ENCODE measurements at places on chromosomes 16 and 17. TPM values are rescaled to one million over a fixed set of nuclear protein-coding genes. Genes with fewer than 3 reads are reported as not detected.

LONP2 gene
- 69.4 TPM for total RNA-seq

CIAO2B gene
- 154 TPM for total RNA-seq

TMEM235 gene
- not detected for total RNA-seq

CLDN7 gene
- total RNA-seq = 2.6 TPM

SMIM22 gene
- total RNA-seq = not detected

CD300H gene
- not detected for total RNA-seq

EZH1 gene
- total RNA-seq = 20.5 TPM

PIGS gene
- 40.2 TPM for total RNA-seq

PHKG2 gene
- total RNA-seq = 29.1 TPM

CD68 gene
- total RNA-seq = 20.6 TPM

MYH1 gene
- total RNA-seq = not detected

KCNJ16 gene
- total RNA-seq = not detected

ARHGDIG gene
- total RNA-seq = not detected

FOXN1 gene
- total RNA-seq = not detected

TPPP3 gene
- 1.1 TPM for total RNA-seq

SLFN12 gene
- 6.3 TPM for total RNA-seq

ALOXE3 gene
- total RNA-seq = under 0.01 TPM

TNFRSF12A gene
- total RNA-seq = 619 TPM

STAC2 gene
- total RNA-seq = not detected

GAS2L2 gene
- not detected for total RNA-seq

DPEP1 gene
- total RNA-seq = 0.88 TPM

CCL3 gene
- not detected for total RNA-seq

KPNB1 gene
- 705 TPM for total RNA-seq

IL32 gene
- 3.7 TPM for total RNA-seq

MYLK3 gene
- total RNA-seq = 0.14 TPM

RND2 gene
- 0.88 TPM for total RNA-seq

DHRS7B gene
- total RNA-seq = 12.0 TPM

NAGS gene
- total RNA-seq = 1.4 TPM

DPEP2 gene
- not detected for total RNA-seq

TNP2 gene
- total RNA-seq = not detected

KRT27 gene
- total RNA-seq = not detected

CFAP97D1 gene
- not detected for total RNA-seq
